ENCODE measurements at places on chromosomes 7 and 10.

GRCh38 chr10:23310404-23310803 is 34.2 kb downstream of the C10orf67 start:
- no peak for DNase-seq

GRCh38 chr7:20122073-20122472 is 95.1 kb downstream of the MACC1 start:
- DNase-seq: no peak

DNA sequence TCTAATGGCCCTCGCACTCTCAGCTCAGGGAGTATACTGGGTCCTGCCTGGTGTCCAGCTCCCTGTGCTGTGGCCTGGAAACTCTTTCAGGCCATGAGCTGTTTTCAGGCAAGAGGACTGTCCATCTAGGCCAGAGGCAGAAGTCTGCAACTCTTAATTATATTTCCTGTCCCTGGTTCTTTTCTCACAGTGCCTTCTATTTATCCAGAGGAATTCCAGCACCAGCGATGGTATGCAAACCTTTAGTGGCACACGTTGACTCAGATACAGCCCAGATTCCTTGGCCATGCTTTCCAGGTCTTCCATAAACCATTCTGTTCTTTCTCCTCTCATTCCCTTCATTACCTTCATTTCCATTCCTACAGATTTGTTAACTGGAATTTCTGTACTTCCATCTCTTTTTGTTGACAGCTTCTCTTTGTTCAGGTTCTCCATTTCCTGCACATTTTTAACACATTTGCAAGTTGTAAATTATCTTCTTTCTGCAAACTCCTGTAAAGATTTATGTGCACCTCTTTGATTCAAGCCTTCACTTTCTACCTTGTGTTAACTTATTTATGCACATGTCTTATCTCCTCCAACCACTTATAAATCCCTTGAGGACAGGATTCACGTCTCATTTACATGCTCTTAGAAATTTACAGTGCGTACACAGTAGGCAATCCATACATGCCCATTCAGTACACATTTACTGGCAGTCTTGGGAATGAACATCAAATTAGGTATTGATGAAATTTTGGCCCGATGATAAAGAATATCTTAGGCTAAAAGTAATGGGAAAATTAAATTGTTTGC is 172.1 kb downstream of the CELF2 start:
- no peak for DNase-seq

- no peak for DNase-seq
Observed at GRCh38 chr7:29523728-29524127, 39.9 kb upstream of the PRR15 start.

DNA sequence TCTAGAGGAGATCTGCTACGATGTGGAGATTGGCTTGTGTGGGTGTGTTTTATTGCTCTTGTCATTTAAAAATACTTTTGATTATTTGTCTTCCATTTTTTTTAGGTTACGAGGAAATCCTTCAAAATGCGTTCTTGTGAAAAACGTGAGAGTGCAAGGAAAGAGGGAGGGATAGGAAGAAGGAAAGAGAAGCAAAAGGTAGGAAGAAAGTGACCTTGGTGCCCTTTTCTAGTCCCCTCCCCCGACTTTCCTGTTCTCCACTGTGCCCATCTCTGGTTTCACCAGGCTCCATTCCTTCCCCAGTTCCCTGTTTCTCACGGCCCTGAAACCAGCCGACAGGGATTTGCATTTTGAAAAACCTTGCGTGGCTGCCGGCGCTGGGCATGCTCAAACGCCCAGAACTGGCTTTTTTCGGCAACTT is 506 bp upstream of the GNAI1 start:
- no peak for DNase-seq

- DNase-seq: peak; percentile 21
Observed at GRCh38 chr7:128937647-128938543, at the start of gene IRF5. TSS of gene IRF5 (plus strand) at chr7:128937927. CDS start at chr7:128942082, 4,155 bp downstream.

Measured in SJCRH30 (cell line).